ENCODE measurements at places on chromosomes 16 and 17.

DNA sequence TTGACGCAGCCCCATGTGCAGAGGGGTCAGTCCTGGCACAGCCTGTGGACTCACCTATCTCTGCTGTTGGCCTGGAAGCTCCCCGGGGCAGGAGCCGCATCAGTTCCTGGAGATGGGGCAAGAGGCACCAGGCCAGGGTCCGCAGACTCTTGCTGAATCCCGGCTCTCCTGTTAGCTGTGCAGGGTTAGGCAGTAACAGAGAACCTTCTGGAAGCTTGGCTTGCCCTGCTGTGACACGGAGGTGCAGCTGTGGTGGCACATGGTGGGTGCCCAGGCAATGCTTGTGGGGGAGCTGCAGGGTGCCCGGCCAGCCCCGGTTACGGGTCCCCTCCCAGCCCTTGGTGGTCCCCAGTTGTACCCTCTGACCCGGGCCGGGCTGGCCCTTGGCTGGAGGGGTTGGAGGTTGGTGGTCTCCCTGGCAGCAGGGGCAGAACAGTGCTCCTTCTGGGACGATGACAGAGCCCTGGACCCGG, 26.0 kb upstream of the ZNF469 start:
- no peak for DNase-seq

GRCh38 chr17:9833922-9834321, 8.2 kb downstream of the GLP2R start:
- DNase-seq, result no peak

- DNase-seq, result no peak
Measured at GRCh38 chr16:85402910-85403692, 210.0 kb upstream of the GSE1 start.

GRCh38 chr17:7842380-7843256, 8.6 kb downstream of the KDM6B start:
- DNase-seq, result peak; percentile 72

GRCh38 chr17:38713456-38714075, 8.5 kb downstream of the MLLT6 start:
- no peak for DNase-seq

DNA sequence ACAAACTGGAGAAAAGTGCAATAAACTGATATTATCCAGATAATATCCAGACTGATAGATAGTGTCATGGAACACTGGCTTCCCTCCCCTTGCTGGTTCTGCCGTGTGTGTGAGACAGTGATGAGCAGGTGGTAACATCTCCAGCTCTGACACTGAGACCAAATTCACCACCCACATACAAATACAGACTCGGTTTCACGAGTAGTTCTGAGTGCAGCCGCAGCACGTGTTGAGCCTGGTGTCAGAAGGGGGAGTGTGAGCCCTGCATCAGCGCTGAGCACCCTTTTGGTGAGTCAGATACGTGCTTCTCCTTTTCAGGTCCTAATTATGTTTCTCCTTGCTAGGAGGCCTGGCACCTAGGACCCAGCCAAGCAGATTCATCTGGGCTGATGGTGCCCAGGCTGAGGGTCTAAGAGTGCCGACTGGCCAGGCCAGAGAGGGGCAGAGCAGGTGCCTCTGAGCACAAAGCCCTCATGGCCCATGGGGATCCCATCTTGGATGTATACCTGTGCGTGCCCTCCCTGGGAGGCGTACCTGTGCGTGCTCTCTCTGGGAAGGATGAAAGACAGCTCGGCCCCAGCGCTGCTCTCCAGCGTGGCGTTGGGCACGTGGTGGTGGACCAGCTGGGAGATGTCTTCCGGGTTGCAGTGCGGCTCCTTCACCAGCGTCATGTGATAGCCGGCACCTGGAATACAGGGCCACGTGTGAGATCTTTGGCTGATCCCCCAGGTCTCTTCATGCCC, 27.3 kb upstream of the RNPS1 start:
- DNase-seq, result no peak

- no peak for DNase-seq
Measured at GRCh38 chr17:73646409-73647300, 2.4 kb upstream of the SDK2 start.
